ENCODE measurements at places on chromosomes 2 and 18. TPM values are rescaled to one million over a fixed set of nuclear protein-coding genes. Genes with fewer than 3 reads are reported as not detected.

CCDC85A gene
- 0.22 TPM for total RNA-seq

OTOS gene
- not detected for total RNA-seq

MYO1B gene
- total RNA-seq: 51.9 TPM

GALR1 gene
- not detected for total RNA-seq

RFX8 gene
- total RNA-seq: not detected

FOXI3 gene
- total RNA-seq: not detected

RIT2 gene
- not detected for total RNA-seq

LIMS1 gene
- total RNA-seq: 59.9 TPM

CAPN14 gene
- not detected for total RNA-seq

KCNF1 gene
- 44.6 TPM for total RNA-seq

RBM44 gene
- 0.23 TPM for total RNA-seq

RGPD3 gene
- 0.13 TPM for total RNA-seq

COL5A2 gene
- 41.6 TPM for total RNA-seq

HRH4 gene
- not detected for total RNA-seq

FBXO15 gene
- total RNA-seq: 0.29 TPM

HEATR5B gene
- total RNA-seq: 4.8 TPM

CYRIA gene
- total RNA-seq: 0.27 TPM

FBLN7 gene
- total RNA-seq: 0.37 TPM

CPSF3 gene
- 52.6 TPM for total RNA-seq

UGT1A10 gene
- total RNA-seq: 0.49 TPM

LIMS3 gene
- total RNA-seq: not detected

ALPI gene
- not detected for total RNA-seq

CROCC2 gene
- total RNA-seq: not detected

RPIA gene
- 29.8 TPM for total RNA-seq

GPR45 gene
- not detected for total RNA-seq

PIEZO2 gene
- total RNA-seq: 0.61 TPM

CCDC68 gene
- 2.7 TPM for total RNA-seq

NCKAP5 gene
- total RNA-seq: 1.2 TPM

ANKRD62 gene
- not detected for total RNA-seq

COL4A3 gene
- 0.59 TPM for total RNA-seq

RAB6C gene
- not detected for total RNA-seq

TCF7L1 gene
- total RNA-seq: 9.9 TPM

FOXD4L1 gene
- total RNA-seq: 0.24 TPM

LRRTM4 gene
- not detected for total RNA-seq

RNU2-63P gene
- not detected for total RNA-seq

CNGA3 gene
- total RNA-seq: 0.06 TPM

C2orf66 gene
- total RNA-seq: 0.12 TPM

NTSR2 gene
- not detected for total RNA-seq

LOXHD1 gene
- not detected for total RNA-seq

RAX gene
- total RNA-seq: not detected

All from A549 treated with GW870086 at 1 μM for 4 hours (cell line).